ENCODE measurements at places on chromosomes 11 and 22. TPM values are rescaled to one million over a fixed set of nuclear protein-coding genes. Genes with fewer than 3 reads are reported as not detected.
A peak's percentile ranks its signal among the peaks of the same experiment; 100 is the strongest.

GRCh38 chr22:48752451-48753380 lies 1075.0 kb downstream of the BRD1 start:
- DNase-seq, result peak; percentile 58

MS4A4E gene
- 1.6 TPM for total RNA-seq

CYB5R2 gene
- 37.4 TPM for total RNA-seq

C11orf91 gene
- total RNA-seq, result not detected

SCYL1 gene
- total RNA-seq, result 90.5 TPM

DNA sequence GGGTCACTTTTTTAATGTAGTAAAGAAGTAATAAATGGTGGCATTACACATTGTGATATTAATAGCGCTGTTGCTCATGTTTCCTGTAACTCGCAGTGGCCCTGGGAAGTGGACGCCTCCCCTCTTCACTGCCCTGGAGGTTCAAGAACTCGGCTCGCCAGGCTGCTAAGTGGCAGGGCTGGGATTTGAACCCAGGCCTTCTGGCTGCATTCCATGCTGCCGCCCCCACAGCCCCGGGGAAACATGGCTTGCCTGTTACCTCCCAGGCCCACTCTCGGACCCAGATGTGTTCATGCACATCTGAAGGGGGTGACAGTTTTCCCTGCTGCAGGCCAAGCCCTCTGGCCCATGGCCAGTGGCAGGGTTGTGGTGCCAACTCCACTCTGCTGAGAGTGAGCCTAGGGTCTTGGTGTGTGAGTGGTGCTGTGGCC lies 25.0 kb upstream of the MGAT3 start:
- DNase-seq, result no peak

DNA sequence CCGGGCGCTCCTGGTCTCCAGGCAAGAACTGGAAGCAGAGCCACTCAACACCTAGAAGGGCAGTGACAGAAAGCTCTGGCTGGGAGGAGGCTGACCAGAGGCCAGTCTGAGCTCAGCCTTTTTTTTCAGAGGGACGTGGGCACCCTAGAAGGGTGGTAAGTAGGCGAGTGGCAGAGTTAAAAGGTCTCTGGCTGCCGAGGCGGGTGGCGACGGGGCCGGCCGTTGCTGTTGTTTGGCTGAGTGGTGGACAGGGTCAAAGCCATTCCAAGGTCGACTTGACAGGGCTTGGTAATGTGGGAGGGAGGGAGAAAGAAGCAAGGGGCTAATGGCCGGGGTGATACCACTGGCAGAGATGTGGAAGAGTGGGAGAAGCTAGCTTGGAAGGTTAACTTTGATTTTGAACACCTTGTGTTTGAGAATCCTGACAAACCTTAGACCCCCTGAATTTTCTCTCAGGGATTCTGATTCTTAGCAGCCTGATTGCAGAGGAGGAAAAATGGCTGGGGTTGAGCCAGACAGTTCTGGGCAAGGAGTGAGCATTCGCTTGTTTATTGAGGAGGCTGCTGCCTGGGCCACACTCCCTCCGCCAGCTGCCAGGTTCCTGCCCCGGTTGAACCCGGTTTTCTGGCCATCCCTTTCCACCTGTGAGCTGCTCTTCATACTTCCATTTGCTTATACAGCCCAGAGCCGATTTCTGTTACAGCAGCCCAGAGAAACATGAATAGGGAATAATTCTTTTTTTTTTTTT lies 868 bp upstream of the SYCE3 start:
- DNase-seq, result no peak

All from lower leg skin (tissue), 4 donors.